Bronchial smooth muscle cell (primary cell): ENCODE measurements at places on chromosomes 5 and 9. TPM values are rescaled to one million over a fixed set of nuclear protein-coding genes. Genes with fewer than 3 reads are reported as not detected.

Gene TMC1
- total RNA-seq: under 0.01 and 0.26 TPM in 2 replicates

Gene PTGDS
- total RNA-seq: 0.79 and 6.0 TPM in 2 replicates

Gene ENTR1
- total RNA-seq: 19.5 and 22.6 TPM in 2 replicates

Gene DMRT3
- not detected in 2 replicates for total RNA-seq

Gene SLC34A1
- total RNA-seq: under 0.01 TPM in 1 of 2 replicates, not detected in the other

Gene SLCO4C1
- total RNA-seq: under 0.01 TPM in 1 of 2 replicates, not detected in the other

Gene KLHL9
- total RNA-seq: 28.8 and 35.0 TPM in 2 replicates

Gene ZNF658
- 3.9 and 4.6 TPM in 2 replicates for total RNA-seq

Gene PCDHGA10
- total RNA-seq: 2.3 and 7.1 TPM in 2 replicates

Gene DIAPH1
- 17.9 and 23.5 TPM in 2 replicates for total RNA-seq

Gene APBB3
- total RNA-seq: 19.7 and 30.9 TPM in 2 replicates

Gene ARHGEF28
- 2.5 and 12.3 TPM in 2 replicates for total RNA-seq

Gene SLC6A7
- not detected in 2 replicates for total RNA-seq

Gene OR1Q1
- not detected in 2 replicates for total RNA-seq

Gene VAV2
- total RNA-seq: 11.5 and 12.5 TPM in 2 replicates

Gene TOPORS
- 26.6 and 29.5 TPM in 2 replicates for total RNA-seq

Gene HCN1
- total RNA-seq: not detected in 2 replicates

Gene CRHBP
- total RNA-seq: 0.26 and 0.63 TPM in 2 replicates

Gene GDA
- not detected in 2 replicates for total RNA-seq

Gene WWC1
- total RNA-seq: 0.17 and 0.32 TPM in 2 replicates

Gene DDX41
- 99.5 and 158 TPM in 2 replicates for total RNA-seq

Gene SAXO1
- total RNA-seq: 0.09 and 0.16 TPM in 2 replicates

Gene CCDC180
- 3.2 and 5.2 TPM in 2 replicates for total RNA-seq

Gene ERGIC1
- total RNA-seq: 103 and 126 TPM in 2 replicates

Gene CPLANE1
- total RNA-seq: 11.2 and 12.3 TPM in 2 replicates

Gene PAEP
- total RNA-seq: not detected in 2 replicates

Gene GAS1
- total RNA-seq: 48.3 and 50.0 TPM in 2 replicates

Gene IL9
- total RNA-seq: not detected in 2 replicates

Gene PDE8B
- 0.09 TPM in 1 of 2 replicates, not detected in the other for total RNA-seq

Gene CCDC171
- total RNA-seq: 4.4 and 5.7 TPM in 2 replicates

Gene DDX4
- total RNA-seq: not detected in 2 replicates

Gene PCDH12
- total RNA-seq: under 0.01 TPM in 1 of 2 replicates, not detected in the other

Gene TRIM36
- 0.09 and 0.32 TPM in 2 replicates for total RNA-seq

Gene IFNA21
- total RNA-seq: not detected in 2 replicates

Gene LPCAT1
- 33.1 and 37.6 TPM in 2 replicates for total RNA-seq

Gene TMEM215
- not detected in 2 replicates for total RNA-seq

Gene B4GALT1
- total RNA-seq: 12.5 and 19.9 TPM in 2 replicates

Gene ZNF354C
- 7.1 and 8.2 TPM in 2 replicates for total RNA-seq

Gene TTC39B
- 6.9 and 9.1 TPM in 2 replicates for total RNA-seq

Gene FPGS
- total RNA-seq: 52.9 and 54.1 TPM in 2 replicates

Gene SLC22A4
- total RNA-seq: 1.2 and 4.4 TPM in 2 replicates

Gene CKMT2
- 1.3 and 3.6 TPM in 2 replicates for total RNA-seq

Gene SPOCK1
- total RNA-seq: 53.9 and 76.2 TPM in 2 replicates

Gene KIF20A
- 4.0 and 10.2 TPM in 2 replicates for total RNA-seq

Gene ANKRD34B
- not detected in 2 replicates for total RNA-seq

Gene GALNT12
- total RNA-seq: 31.5 and 37.4 TPM in 2 replicates
